Activated B cell treated with CpG ODN at 0.5 μM for 24 hours (primary cell): ENCODE measurements at places on chromosomes 2 and 18. TPM values are rescaled to one million over a fixed set of nuclear protein-coding genes. Genes with fewer than 3 reads are reported as not detected.

DNA sequence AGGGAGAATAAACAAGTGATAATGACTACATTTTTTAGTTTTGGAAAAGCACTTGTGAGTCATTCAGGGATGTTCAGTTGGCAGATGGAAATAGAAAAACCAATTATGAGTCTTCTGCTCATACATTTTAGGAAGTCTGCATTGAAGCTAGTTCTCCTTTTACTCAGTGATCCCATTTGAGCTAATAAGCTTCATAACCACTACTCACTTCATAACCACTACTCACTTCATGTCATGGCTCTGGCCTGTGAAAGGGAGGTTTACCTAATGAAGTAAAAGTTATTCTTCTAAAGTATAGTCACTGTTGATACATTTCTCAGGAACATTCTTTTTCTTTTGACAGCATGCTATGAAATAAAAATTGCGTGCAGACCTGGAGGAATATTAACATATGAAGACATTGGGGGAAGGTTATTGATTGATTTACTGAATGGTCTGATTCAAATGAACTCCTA lies 948.7 kb downstream of the TSN start:
- no peak for DNase-seq

GRCh38 chr2:173353556-173353955 lies 1.1 kb upstream of the CDCA7 start:
- no peak for DNase-seq

DNA sequence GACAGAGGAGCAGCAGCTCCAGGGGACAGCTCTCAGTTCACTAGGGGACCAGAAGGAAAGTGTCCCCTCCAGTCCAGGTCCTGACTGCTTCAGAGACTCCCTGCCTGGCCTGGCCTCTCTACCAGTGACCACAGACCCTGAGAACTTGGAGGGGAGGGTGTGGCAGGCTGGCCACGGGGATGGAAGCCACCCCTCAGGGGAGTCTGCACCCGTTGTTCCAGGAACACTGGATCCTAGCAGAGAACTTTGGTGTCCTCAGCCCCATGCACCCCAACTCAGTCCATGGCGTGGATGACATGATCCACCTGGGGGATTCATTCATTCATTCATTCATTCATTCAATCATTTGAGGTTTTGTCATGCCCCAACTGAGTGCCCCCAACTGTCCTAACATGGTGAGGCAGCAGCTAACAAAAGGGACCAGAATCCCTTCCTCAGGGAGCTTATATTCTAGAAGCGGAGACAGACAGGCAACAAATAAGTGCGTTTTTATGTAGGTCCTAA lies 31.9 kb downstream of the MYO7B start:
- no peak for DNase-seq

NRP2 gene
- total RNA-seq, result 8.1 and 10.2 TPM in 2 replicates

DNA sequence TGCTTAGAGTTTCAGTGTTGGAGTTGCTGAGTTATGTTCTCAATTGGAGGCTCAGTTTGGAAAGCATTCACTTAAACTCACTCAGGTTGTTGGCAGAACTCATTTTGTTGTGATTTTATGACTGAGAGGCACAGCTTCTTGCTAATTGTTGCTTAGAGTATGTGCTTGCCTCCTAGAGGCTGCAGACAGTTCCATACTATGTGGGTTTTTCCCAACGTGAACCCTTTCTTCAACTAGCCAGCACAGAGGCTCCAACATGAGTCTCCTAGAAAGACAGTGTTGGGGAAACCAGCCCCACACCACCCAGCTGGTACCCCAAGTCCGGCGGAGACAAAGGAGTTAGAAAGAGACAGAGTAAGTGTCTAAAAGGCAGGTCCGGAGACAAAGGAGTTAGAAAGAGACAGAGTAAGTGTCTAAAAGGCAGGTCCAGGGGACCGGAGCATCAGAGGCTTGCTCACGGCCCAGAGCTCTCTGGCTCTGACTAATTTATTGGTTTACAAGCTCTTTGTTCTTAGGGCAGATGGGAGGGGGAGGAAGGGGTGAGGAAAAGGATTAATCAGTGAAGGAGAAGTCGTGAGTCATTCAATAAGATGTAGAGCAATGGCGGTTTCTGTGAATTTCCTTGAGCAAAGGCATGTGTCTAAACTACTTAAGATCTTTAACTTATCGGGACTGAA lies 999.7 kb upstream of the LRRTM1 start:
- no peak for DNase-seq

- DNase-seq, result no peak
Observed at GRCh38 chr2:84924173-84925106, 19.0 kb downstream of the TMSB10 start.

DNA sequence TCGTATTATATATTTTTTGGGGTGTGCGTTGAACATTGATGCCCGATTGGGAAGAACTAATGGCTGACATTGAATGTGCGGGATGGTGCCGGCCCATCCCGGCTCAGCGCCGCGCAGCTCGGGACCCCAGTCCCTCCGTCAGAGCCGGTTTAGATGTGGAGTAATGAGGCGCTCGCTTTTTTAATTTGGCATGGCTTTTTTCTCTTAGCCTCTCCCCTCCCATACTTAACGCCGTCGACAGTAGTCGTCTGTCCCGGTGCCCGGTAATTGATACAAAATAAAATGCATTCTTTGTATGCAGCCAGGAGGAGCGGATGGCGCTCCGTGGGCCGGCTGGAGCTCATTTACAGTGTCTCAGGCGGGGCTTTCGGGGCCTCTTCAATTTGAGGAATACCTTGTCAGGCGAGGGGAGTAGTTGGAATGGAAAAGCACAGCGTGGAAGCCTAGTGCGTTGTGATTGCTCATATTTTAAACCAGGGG lies 209.2 kb downstream of the GBX2 start:
- DNase-seq, result no peak

GRCh38 chr2:241324775-241325174 lies 9.1 kb downstream of the SEPTIN2 start:
- DNase-seq, result no peak

DNA sequence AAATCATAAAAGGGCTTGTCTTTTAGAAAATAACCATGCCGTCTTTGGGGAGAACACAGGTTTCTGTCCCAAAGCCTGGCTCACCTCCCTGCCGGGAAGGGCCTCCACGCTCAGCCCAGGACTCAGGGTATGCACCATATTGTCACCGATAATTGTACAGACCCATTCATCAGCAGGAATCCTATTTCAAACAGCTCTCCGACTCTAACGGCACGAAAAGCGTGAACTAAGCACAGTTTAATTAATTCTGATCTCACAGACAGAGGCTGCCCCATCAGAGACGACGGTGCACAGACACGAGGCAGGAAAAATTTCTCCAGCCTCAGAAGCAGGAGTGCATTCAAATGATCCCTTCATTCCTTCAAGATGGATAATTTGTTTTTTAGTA lies 276.2 kb downstream of the MYCN start:
- DNase-seq, result no peak

WNT10A gene
- total RNA-seq, result 26.9 and 31.8 TPM in 2 replicates

GRCh38 chr2:38438883-38439612 lies 62.0 kb upstream of the ATL2 start:
- DNase-seq, result no peak

- DNase-seq, result no peak
Observed at GRCh38 chr2:28534817-28535216, 39.0 kb downstream of the PLB1 start.

DNA sequence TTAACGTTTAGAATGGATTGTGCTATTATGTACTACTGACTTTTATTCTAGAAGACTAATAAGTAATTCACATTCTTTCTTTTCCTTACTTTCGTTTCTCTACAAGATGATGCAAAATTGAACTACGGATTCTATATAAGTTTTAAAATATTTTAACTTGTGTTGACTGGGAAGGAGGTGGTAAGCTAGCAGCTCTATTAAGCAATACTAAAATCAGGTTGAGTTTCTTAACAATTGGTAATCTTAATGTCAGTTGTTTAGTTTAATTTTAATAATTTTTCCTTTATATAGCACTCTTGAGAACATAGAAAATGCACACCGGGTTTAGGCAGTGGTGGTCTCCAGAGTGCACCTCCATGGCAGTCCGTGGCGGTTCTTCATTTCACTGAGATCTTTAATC lies 215.2 kb downstream of the MCFD2 start:
- no peak for DNase-seq

GRCh38 chr2:169172914-169173313 lies 103.6 kb downstream of the DHRS9 start:
- no peak for DNase-seq

GRCh38 chr2:179622112-179622511 lies 239.3 kb downstream of the ZNF385B start:
- DNase-seq, result no peak

- DNase-seq, result no peak
Observed at GRCh38 chr2:61018318-61018755, 282 bp upstream of the PUS10 start.

DNA sequence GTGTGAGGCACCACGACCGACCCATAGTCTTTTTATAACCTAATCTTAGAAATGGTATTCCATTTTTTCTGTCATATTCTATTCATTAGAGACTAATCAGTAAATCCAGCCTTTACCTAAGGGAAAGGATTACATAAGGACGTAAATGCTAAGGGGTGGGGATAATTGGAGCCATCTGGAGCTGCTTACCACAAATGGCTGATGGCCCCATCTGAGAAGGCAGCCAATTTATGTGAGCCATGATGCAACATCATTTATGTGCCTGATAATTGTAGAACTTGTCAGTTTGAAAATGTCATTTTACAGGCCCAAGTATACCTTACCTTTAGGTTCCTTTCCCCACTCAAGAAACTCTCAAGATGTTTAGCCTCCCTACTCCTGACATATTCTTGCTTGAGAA lies 44.0 kb downstream of the ARHGEF33 start:
- no peak for DNase-seq

DNA sequence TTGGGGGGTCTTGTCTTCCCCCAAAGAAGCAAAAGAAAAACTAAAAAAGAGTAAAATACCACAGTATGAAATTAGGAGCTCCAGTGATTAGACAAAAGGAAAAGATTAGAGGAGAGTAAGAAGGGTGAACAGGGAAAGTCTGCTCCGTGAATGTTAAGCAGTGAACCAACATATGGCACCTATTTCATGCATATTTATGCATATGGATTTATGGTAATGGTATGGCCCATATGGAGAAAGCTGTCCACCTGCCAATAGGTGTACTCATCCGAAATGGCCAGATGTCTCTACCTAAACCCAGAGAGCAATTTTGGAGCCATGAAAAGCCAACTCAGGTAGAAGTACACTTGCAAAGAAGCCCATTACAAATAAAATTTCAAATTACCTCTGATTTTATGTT lies 404.0 kb upstream of the RAB6C start:
- no peak for DNase-seq

DNA sequence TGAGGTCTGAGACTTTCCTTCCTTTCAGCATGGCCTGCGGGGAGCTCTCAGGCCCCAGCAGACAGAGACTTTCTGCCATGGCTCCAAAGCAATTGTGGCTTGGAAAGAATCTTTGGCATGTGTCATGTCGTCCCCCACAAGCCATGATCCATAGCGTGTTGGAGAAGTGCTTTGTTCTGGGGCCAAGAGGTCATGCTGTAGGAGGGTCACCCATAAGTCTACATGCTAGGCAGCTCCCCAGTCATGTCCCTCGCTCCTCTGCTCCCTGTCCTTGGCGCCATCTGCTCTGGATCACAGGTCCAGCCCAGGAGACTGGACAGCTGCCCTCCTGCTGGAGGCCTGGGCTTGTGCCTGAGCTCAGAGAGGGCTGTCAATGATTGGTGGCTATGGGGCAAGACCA lies 78.8 kb upstream of the LCLAT1 start:
- no peak for DNase-seq

DNA sequence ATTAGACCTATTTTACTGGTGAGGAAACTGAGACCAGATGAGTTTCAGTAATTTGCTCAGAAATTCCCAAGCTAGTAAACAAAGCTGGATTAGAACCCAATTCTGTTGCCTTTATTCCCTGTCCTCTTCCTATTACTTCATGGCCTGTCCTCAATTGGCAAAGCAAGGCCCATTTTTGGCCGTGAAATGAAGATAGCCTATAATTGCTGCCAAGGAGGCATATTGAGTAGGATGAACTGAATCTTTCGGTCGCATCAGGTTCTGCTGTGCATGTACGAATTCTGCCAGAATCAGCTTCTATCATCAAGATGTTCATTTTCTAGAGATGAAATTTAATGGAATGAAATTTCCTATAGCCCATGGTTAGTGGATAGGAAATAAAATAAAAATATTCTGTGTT lies 1485.2 kb upstream of the PIK3C3 start:
- DNase-seq, result no peak

PPP1R7 gene
- 72.0 and 74.5 TPM in 2 replicates for total RNA-seq

DNA sequence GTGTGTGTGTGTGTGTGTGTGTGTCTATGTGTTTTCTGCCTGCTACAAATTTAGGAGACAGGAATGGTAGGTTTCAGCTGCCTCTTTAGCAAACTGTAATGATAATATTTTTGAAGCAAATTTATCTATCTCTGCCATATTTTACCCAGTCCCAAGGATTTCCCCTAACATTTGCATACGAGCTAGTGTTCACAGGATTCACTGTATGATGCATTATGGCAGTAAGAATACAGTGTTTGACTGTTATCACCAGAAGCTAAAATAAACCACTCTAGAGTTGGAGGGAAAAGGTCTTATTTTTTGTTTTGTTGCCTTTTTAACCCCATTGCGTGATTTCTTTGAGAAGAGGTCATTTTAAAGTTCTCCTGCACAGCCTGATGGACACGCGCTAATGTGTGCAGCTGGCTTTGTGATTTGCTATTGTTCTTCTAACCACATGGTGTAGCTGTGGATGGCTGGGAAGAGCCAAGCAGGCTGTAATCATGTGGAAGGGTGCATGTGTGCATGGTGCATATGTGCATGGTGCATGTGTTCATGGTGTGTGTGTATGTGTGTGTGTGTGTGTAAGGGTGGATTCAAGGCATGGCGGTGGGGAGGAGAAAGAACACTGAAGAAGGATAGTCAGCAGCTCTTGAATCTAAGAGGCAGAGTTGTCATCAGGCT lies 62.4 kb downstream of the PLB1 start:
- DNase-seq, result no peak

IRS1 gene
- total RNA-seq, result 3.2 and 3.6 TPM in 2 replicates

- DNase-seq, result no peak
Observed at GRCh38 chr18:55968550-55968949, 380.6 kb upstream of the TCF4 start.

DNA sequence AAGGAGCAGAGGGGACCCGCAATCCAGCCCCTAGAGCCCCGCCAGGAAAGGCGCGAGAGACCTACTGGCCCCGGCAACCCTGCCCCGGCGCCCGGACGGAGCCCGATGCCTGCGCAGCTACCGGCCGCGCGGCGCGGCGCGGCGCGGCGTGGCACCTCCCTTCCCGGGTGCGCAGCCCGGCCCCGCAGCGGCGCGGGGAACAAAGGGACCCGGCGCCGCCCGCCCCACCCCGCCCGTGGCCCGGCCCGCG lies 307 bp downstream of the CDH2 start:
- DNase-seq, result no peak
